AG09319 (cell line): ENCODE measurements at places on chromosomes 6 and 20.

DNA sequence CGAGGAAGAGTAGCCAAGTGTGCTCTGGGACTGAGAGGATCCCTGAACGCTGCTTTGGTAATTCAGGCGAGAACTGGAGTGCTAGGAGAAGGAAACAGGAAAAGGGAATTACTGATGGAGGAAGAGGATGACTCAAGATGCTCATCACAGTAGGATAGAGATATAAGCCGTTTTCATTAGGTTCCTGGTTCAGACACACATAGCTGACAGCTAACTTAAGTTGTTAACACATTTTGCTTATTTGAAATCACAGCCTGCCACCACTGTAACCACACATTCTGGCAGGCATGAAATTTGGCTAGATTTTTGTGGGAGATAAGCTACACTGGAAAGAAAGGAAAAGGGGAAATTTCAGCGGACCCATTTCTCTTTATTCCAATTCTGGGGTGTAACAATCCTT, 138.2 kb upstream of the SLC22A16 start:
- no peak for DNase-seq

DNA sequence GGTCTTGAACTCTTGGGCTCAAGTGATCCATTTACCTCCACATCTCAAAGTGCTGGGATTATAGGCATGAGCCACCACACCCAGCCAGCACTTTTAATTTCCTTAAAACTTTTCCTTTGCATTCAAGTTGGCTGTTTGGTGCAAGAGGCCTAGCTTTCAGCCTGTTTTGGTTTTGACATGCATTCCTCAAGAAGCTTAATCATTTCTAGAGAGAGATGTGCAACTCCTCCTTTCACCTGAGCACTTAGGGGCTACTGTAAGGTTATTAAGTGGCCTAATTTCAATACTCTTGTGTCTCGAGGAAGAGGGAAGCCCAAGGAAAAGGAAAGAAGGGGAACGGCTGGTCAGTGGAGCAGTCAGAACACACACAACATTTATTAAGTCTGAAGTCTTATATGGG, 13.8 kb upstream of the BLOC1S5 start:
- DNase-seq: no peak

DNA sequence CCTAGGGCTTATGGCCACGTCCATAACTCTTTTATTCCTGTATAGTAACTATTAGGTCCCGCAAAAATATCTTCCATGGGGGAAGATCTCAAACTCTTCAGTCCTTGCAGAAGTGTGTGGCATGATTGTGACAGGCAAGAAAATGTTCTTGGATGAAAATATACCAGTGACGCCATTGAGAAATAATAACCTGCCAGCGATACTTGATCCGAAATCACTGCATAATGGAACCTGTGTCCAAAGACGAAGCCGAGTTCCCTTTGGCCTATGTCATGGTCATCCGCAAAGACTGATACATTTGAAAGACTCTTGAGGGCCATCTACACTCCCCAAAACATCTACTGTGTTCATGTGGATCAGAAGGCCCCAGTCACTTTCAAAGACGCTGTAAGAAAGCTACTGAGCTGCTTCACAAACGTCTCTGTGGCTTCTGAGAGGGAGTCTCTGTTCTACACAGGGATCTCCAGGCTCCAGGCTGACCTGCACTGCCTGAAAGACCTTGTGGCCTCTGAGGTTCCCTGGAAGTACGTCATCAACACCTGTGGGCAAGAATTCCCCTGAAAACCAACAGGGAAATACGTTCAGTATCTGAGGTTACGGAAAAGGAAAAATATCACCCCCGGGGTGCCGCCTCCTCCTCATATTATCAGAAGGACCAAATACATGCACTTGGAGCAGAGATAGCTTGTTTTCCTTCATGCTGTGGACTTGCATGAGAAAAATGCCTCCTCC, 6.9 kb upstream of the GCNT2 start:
- no peak for DNase-seq

DNA sequence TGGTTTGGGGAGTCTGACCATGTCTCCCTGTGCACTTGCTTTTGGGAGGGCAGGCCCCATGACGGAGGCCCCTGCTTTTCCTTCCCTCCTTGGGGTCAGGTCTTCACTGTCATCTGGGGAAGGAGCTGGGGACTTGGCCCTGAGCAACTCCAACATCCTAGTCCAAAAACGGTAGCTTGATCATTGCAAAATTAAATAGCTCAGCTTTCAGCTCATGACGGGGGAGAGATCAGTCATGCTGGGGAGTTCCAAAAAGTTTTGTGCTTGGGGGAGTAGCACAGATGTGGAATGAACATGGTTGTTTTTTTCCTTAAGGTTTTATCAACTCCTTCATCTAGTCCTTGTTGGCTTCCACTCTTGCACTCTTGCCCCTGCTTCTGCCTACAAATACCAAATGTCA, 60.8 kb downstream of the MOCS1 start:
- DNase-seq: no peak

GRCh38 chr6:168950858-168951214, 302.8 kb downstream of the THBS2 start:
- no peak for DNase-seq
